ENCODE measurements at places on chromosomes 5 and 9. TPM values are rescaled to one million over a fixed set of nuclear protein-coding genes. Genes with fewer than 3 reads are reported as not detected.

Gene TMEM161B
- total RNA-seq, result 14.5 TPM

Gene CCDC171
- 2.4 TPM for total RNA-seq

Gene RLN1
- total RNA-seq, result 0.39 TPM

Gene GRXCR2
- not detected for total RNA-seq

Gene OR1Q1
- total RNA-seq, result not detected

- H3K36me3 ChIP-seq, result no peaks in the 10 kb centered on the region
- no peaks in the 10 kb centered on the region for H3K4me1 ChIP-seq
- no peak for DNase-seq
- H3K27me3 ChIP-seq, result no peaks in the 10 kb centered on the region
Observed at GRCh38 chr5:94409440-94409839, 209.0 kb downstream of the KIAA0825 start.

DNA sequence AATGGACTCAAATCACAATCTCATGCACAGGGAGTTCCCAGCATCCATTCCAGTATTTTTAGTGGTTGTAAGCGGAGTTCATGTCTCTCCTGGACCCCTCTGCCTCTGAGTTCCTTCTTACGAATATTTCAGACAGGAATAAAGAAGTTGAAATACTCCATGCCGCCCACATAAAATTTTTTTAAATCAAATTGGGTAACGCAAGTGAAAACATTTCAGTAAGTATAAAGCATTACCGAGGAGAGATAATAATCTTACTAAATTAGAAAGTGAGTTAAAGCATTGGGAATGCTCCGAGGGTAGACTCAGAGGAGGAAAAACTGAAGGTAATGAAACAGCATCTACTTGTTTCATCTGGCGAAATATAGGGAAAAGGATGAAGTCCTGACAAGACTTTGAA is 317.6 kb downstream of the ARRDC3 start:
- no peaks in the 10 kb centered on the region for H3K27me3 ChIP-seq
- no peak for DNase-seq
- no peak overlapping the region for H3K27ac ChIP-seq
- no peaks in the 10 kb centered on the region for H3K36me3 ChIP-seq

DNA sequence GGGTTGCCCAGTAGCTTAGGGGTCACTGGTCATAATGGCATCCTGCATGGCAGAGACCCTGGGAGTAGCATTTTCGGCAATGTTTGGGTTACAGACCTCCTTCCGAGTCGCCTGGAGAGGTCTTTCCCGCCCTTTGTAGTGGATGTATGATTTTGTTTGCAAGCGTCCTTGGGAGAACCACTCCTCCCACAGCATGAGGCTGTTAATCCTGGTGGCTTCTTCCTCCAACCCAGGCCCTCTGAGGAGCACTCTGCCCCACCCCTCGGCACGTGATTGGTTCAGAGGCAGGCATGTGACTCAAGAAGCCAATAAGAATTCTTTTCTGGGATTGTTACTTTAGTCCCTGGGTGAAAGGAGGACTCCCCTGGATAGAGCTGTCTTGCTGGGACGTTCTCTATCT is 30.2 kb upstream of the GRHPR start:
- no peak overlapping the region for H3K27ac ChIP-seq
- H3K36me3 ChIP-seq, result no peaks in the 10 kb centered on the region
- H3K27me3 ChIP-seq, result no peaks in the 10 kb centered on the region
- DNase-seq, result peak; percentile 58

DNA sequence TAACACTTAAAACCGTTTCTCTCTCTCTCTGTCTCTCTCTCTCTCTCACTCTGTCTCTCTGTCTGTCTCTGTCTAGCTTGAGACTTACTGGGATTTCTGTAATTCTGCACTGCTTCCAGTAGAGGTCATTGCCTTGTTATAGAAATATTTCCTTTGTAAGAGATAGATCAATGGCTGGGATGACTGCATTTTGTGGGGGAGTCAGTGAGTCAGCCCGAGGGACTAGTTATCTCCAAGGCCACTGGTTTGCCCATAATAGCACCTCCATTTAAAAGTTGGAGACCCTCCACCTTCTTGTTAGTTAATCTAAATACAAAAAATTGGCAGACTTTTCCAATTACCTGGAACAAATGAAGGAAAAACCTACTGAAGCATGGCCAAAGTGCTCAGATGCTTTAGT is 547.2 kb downstream of the LRRC70 start:
- H3K27me3 ChIP-seq, result no peaks in the 10 kb centered on the region
- no peak overlapping the region for H3K4me3 ChIP-seq
- DNase-seq, result no peak

DNA sequence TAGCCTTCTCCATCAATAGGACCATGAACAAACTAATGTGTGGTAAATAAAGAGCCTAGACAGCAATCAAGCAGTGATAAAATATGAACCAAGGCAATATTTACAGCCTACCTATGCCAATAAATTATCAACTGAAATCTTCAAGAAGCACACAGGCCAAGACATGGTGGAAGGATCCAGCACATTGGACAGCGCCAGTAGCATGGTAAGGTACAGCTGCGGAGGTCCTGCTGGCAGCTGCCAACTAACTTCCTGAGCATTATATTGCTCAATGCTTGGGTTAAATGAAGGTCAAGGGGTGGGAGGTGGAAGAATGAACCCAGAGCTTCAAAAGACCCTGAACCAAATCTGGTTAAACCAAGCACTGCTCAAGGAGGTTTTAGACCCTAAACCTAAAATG is 16.5 kb upstream of the SPDL1 start:
- no peaks in the 10 kb centered on the region for H3K27me3 ChIP-seq
- DNase-seq, result peak; percentile 31
- H3K36me3 ChIP-seq, result no peaks in the 10 kb centered on the region
- H3K4me3 ChIP-seq, result no peak overlapping the region
- H3K4me1 ChIP-seq, result 0 out of 2 replicates have a peak, but pooled peaks cover 2% of the 10 kb centered on the region

- H3K27me3 ChIP-seq, result no peaks in the 10 kb centered on the region
- H3K36me3 ChIP-seq, result no peaks in the 10 kb centered on the region
- no peak for DNase-seq
- H3K4me3 ChIP-seq, result no peak overlapping the region
- H3K4me1 ChIP-seq, result no peaks in the 10 kb centered on the region
- no peak overlapping the region for H3K27ac ChIP-seq
Observed at GRCh38 chr9:84789463-84789830, 119.9 kb downstream of the NTRK2 start.

GRCh38 chr5:54206580-54207229 is 103.7 kb downstream of the ARL15 start:
- no peak overlapping the region for H3K4me3 ChIP-seq
- H3K27me3 ChIP-seq, result no peaks in the 10 kb centered on the region
- no peak overlapping the region for H3K27ac ChIP-seq

- H3K4me1 ChIP-seq, result 0 out of 2 replicates have a peak, but pooled peaks cover 3% of the 10 kb centered on the region
- DNase-seq, result no peak
- no peak overlapping the region for H3K4me3 ChIP-seq
- H3K36me3 ChIP-seq, result no peaks in the 10 kb centered on the region
- no peak overlapping the region for H3K27ac ChIP-seq
Observed at GRCh38 chr5:138698713-138699112, 54.5 kb upstream of the CTNNA1 start.

DNA sequence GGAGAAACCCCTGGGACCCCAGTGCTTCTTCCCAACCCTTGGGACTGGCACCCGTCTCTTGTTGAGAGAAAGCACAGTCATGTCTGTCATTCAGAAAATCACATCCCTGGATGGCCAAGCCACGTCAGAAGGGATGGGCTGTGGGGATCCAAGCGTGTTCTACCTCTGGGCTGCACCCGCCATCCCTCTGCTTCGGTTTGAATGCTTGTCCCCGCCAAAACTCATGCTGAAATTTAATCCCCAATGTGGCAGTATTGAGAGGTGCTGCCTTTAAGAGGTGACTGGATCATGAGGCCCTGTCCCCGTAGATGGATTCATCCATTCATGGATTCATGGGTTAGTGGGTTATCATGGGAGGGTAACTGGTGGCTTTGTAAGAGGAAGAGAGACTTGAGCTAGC is 27.0 kb downstream of the CEL start:
- H3K4me3 ChIP-seq, result no peak overlapping the region
- H3K4me1 ChIP-seq, result no peaks in the 10 kb centered on the region
- no peak overlapping the region for H3K27ac ChIP-seq
- no peaks in the 10 kb centered on the region for H3K27me3 ChIP-seq
- no peak for DNase-seq

DNA sequence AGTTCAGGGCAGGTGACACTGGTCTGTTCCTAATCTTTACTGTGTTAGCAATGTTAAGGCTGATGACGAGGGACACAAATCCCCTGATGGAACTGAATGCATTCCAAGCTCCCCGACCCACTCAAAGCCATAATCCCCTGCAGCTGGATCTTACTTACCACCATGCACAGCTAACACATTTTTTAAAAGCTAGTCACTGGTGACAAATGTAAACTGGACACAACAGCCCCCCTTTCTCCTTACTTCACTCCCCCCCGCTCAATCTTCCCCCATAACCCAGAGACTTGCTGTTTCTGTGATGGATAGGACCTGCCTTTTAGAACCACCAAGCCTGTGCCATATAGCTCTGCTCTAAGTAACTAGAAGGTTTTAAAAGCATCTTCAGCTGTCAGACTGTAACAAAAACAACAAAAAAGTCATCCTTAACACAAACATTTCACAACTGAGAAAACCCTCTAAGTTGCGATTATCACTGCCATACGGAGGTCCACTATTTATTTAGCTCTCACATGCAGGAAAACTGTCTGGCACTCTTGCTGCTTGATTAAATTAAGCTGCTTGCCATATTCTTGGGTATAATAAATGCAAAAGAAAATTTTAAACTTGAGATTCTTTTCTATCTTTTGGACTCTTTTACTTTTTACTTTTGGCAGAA is 44.4 kb downstream of the BNC2 start:
- H3K36me3 ChIP-seq, result no peaks in the 10 kb centered on the region
- H3K27ac ChIP-seq, result no peak overlapping the region
- H3K4me1 ChIP-seq, result peaks cover 10% of the 10 kb centered on the region
- no peaks in the 10 kb centered on the region for H3K27me3 ChIP-seq

DNA sequence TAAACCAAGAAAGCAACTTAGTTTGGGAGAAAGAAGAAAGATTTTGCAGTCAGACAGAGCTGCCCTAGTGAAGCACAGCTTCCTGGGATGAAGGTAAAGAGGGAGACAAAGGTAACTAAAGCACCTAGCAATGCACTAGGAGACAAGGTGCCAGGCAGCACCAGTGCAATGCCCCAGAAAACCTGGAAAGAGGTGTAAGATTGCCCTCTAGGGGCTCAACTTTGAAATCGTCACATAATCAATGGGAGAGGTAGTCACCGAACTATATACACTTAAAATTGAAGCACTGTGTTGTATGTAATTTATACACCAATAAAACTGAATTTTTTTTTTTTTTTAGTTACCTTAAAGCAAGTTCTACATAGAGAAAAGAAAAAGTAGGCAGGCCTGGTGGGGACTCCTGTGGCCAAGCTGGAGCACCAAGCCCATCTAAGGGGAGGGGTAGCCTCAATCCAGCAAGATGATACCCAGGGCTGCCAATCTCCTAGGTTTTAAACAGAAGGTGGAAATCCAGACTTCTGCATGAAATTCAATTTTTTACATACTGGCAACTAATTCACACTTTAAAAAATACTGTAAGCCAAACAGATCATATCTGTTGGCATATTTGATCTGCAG is 48.2 kb downstream of the CDK5RAP2 start:
- no peak overlapping the region for H3K4me3 ChIP-seq
- peak; percentile 41 for DNase-seq
- no peaks in the 10 kb centered on the region for H3K4me1 ChIP-seq
- no peak overlapping the region for H3K27ac ChIP-seq

DNA sequence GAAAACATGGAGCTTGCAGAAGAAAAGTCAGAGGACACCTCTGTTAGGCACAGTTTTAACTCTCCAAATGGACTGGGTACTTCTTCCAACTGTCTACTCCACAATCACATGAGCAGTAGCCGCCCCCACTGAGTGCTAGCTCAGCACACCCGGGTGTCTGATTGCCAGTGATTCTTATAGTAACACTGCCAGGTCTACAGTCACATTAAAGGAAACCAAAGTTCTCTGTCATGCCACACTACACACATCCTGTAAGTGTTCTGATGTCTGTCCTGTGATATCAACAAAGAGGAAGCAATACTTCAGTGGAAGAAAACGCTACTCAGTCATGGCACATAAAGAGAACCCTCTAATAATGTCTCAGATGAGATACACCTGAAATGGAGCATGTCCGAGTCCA is at the start of gene HAVCR2:
Gene HAVCR2 (minus strand): TSS at position 69 of the 400 bp plus-strand sequence. CDS start 61 bp downstream, at position 8.
- no peaks in the 10 kb centered on the region for H3K4me1 ChIP-seq
- H3K36me3 ChIP-seq, result no peaks in the 10 kb centered on the region
- H3K27ac ChIP-seq, result no peak within 1 kb of the TSS
- no peak within 1 kb of the TSS for H3K4me3 ChIP-seq

DNA sequence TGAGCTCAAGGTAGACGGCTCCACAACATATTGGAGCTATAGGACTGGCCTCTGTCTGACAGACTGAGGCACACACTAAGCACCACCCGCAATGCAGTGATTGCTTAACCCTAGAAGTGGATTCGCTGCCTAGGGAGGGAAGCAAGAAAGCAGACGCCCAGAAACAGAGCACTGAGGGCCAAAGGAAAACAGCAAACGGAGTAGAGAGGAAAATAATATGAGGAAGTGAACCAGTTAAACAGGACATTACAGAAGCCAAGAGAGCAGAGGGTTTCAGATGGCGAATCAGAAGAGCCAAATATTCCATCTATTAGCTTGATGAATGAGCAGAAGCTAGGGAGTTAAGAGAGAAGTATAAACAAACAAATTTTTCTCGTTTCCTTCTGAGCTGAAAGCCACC is 139.2 kb upstream of the LHFPL2 start:
- H3K27me3 ChIP-seq, result no peaks in the 10 kb centered on the region
- H3K4me1 ChIP-seq, result no peaks in the 10 kb centered on the region

DNA sequence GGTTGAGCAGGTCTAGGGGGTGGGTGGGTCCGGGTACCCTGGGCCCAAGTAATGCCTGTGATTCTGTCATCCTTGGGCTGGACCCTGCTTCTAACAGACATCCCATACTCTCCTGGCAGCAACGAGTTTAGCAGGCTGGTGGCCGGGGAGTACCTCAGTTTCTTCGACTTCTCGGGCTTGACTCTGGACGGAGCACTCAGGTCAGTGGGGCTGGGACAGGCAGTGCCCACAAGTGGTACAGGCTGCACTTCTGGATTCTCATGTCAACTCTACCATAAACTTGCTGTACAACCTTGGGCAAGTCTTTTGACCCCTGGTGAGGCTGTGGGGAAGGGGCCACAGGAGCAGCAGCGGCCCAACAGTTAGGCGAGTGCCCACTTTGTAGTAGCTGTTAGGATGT is 21.8 kb downstream of the PSD2 start:
- H3K27me3 ChIP-seq, result no peaks in the 10 kb centered on the region
- DNase-seq, result no peak
- H3K27ac ChIP-seq, result no peak overlapping the region
- H3K36me3 ChIP-seq, result no peaks in the 10 kb centered on the region
- H3K4me3 ChIP-seq, result no peak overlapping the region
- no peaks in the 10 kb centered on the region for H3K4me1 ChIP-seq

- H3K4me1 ChIP-seq, result peaks cover 10% of the 10 kb centered on the region
- no peaks in the 10 kb centered on the region for H3K36me3 ChIP-seq
- H3K4me3 ChIP-seq, result no peak overlapping the region
- DNase-seq, result no peak
- no peaks in the 10 kb centered on the region for H3K27me3 ChIP-seq
Observed at GRCh38 chr9:109411798-109412352, 86.2 kb downstream of the PTPN3 start.

Data from H9 (cell line).